ENCODE measurements at places on chromosomes 7 and 10.
A peak's percentile ranks its signal among the peaks of the same experiment; 100 is the strongest.

GRCh38 chr10:43760514-43760913 lies 111.8 kb upstream of the ZNF32 start:
- DNase-seq = no peak

GRCh38 chr10:98667081-98667480 lies 220.3 kb upstream of the HPS1 start:
- DNase-seq = no peak

- no peak for DNase-seq
These were observed 168.5 kb downstream of the LCOR start for GRCh38 chr10:97000487-97001182.

- no peak for DNase-seq
These were observed 120.3 kb downstream of the VIPR2 start for GRCh38 chr7:159024280-159024951.

DNA sequence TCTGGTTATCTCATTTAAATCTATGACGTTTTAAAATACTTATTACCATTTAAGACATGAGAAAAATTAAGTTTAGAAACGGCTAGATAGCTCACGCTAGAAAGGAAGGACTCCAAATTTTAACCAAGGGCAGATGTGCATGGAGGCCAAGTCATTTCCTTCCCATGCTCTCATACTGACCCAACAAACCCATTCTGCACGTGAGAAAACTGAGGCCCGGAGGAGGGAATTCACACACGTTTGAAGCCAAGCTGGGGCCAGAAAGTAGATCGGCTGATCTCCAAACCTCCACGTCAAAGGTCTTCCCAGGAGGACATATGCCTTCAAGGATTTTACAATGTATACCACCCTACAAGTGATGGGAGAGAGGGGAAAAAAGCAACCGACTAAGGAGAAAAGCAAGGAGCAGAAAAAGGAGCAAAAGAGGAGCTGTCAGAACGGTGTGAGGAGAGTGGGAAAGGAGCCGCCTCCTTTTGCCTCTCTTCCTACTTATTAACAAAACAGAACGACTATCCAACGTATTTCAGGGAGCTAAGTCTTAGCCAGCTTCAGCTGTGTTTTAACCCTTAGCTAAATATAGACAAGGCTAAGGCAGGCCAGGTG lies 645 bp upstream of the SIRT1 start:
- DNase-seq = no peak

DNA sequence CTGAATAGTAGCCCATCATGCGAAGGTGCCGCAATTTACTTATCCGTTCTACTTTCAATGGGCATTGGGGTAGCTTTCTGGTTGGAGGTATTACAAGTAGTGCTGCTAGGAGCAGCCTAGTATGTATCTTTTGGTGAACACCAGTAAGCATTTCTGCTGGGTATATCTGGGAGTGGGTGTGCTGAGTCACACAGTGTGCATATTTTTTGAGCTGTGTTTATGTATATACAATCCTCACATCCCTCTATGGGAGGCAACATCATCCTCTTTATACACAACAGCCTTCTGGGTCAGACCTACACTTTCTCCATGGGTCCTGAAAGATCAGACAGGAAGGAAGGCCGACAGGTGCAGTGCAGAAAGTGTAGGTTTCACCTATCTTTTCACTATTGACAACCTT lies 36.3 kb downstream of the PYROXD2 start:
- DNase-seq = no peak

GRCh38 chr7:100571829-100572116 lies 1.9 kb downstream of the SAP25 start:
- DNase-seq = no peak

DNA sequence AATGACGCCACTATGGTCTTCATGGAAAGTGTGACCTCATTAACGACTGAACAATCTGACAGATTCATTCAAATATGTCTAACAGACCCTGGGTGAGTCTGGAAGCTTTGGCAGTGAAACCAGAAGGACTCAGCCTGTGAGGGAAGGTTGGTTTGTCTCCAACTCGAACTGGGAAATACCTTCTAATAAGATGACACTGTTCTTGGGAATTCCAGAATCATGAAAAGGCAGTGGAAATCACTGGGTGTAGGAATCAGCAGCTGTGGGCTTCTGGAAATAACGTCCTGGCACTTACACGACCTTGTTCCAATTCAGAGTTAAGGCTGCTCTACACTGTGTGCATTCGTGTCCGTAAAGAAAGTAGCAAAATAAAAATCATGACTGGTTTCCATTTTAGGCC lies 75.1 kb downstream of the DGKI start:
- DNase-seq = peak; percentile 87

DNA sequence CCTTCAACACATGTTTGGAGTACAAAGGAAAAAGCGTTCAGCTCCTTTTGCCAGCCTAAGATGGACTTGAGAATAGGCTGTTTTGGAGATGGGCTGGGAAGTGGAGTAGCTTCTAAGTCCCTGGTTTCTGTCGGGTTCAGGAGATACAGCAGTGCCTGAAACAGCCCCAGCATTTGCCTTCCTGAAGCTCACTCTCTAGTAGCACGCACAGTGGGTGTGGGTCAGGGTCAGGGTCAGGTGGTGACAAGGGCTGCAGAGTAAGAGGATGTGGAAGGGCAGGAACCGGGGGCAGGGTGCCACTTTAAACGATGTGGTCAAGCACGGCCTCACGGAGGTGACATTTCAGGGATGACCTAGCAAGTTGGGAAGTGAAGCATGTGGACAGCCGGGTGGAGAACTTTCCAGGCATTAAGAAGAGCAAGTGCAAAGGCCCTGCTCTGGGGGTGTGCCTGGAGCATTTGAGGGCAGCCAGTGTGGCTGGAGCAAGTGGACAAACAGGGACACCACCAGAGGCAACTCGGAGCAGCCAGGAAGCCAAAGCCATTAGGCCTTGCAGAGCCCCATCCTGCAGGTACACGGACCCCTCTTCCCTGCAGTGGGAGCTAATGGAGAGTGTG lies 382.2 kb upstream of the ZMIZ1 start:
- no peak for DNase-seq

- DNase-seq = no peak
These were observed 655 bp downstream of the SP8 start for GRCh38 chr7:20786049-20786412.

GRCh38 chr7:50317697-50318669 lies 13.5 kb downstream of the IKZF1 start:
- DNase-seq = no peak

GRCh38 chr7:41481353-41481752 lies 221.5 kb downstream of the INHBA start:
- DNase-seq = no peak

- DNase-seq = no peak
These were observed 57.0 kb downstream of the CELF2 start for GRCh38 chr10:11074536-11075267.

DNA sequence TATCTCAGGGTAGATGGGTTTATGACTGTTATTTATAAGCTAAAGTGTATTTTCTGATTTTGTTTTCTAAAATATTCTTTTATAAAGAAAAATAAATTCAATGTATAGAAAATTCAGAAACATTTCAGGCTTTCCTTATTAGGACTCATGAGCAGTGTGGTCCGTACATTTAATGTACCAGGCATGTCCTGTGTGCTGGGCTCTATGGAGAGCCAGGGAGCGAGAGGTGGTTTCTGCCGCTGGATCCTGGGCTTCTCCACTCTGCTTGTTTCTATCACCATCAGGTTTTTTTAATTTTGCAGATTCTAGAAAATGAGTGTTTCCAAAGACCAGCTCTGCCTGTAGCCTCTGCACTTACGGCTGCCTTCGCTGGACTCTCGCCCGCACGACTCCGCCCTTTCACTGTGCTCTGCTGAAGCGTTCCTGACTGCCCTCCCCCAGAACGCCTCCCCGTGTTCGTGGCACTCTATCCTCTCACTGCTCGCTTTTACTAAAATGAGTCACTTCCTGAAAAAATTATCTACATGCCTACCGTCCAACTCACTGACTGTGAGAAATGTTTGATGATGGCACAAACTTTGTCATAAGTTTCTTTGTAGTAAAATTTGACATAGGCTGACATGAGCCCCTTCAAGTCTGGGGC lies 188.5 kb downstream of the ZMYND11 start:
- peak; percentile 91 for DNase-seq

- no peak for DNase-seq
These were observed 118.1 kb upstream of the RHEB start for GRCh38 chr7:151637781-151638261.

DNA sequence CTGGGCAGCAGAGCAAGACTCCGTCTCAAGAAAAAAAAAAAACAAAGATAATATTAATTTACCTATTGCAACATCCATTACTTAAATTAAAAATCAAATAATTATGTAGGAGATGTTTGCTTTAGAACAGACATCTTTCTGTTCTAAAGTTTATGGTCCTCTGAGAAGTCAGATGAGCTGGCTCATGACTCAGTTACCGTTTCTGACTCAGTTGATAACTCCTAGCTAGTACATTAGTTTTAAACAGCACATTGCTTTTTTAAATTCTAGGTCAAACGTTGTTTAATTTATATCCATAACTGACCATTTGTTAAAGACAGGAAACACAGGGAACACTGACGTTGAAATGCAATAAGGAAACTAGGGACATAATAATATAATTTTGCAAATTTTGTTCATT lies 162.7 kb downstream of the ETV1 start:
- DNase-seq = no peak

GRCh38 chr7:134542195-134542771 lies 6.6 kb upstream of the AKR1B15 start:
- no peak for DNase-seq

- peak; percentile 80 for DNase-seq
These were observed 12.4 kb downstream of the PRSS2 start for GRCh38 chr7:142782922-142783900.

DNA sequence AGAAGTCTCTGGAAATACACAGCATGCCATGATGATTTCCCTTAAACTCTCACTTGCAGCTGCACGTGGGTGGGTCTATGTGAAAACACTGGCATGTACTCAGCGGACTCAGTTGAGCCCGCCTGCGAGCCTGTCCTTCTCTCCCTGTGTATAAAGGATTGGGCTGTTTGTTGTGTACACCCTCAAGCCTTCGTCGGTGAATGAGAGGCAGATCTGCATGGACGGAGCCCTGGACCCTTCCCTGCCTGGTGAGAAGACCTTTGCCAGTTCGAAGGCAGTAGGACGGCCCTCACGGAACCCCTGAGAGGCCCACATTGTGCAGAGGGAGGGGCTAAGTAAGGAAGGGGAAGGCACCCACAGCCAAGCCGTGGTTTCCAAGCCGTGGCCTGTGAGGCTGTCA lies 121.2 kb downstream of the WDFY4 start:
- no peak for DNase-seq

- DNase-seq = no peak
These were observed 50.4 kb downstream of the CPEB3 start for GRCh38 chr10:92240289-92241157.

DNA sequence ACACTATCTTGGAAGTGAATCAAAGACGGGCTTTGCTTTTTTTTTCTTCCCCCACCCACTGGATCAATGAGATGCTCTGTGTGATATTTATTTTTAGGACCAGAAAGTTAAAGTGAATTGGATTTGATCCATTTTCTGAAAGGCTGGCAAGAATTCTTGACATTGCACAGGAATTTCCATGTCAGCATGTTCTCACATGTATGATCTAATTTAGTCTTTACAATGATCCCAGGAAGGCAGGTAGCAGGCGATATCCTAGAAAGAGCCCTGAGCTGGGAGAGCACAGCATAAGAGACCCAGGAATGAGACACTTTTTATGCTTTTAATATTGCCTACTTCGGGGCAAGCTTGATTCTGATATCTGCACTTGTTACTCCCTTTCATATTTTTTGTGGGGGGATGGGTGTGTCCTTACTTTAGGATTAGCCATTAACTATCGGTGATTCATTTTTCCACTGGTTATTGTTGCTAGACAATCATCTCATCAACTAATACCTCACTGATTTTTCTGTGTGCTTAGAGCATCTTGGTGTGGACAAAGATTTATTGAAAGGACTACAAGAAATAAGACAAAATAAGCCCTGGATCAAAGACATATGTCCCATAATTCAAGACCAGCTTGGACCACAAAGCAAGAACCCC lies 58.1 kb downstream of the NRP1 start:
- DNase-seq = peak; percentile 48

DNA sequence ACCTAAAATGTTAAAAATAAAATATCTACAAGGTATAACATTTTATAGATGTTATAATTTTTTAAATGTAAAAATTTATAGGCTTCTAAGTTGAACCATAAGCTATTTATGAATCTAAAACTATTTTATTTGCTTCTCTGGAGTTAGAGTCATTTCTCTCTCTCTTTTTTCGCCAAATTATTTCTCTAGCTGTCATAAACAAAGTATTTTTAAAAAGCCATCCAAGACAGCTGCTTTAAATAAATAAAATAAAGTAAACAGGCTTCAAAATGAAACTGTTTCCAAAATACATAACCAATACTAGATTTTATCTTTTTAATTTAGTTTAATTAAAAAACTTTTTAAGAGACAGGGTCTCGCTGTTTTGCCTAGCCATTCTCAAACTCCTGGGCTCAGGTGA lies 12.4 kb upstream of the IL15RA start:
- DNase-seq = no peak

GRCh38 chr10:63210611-63211196 lies 77.6 kb downstream of the NRBF2 start:
- DNase-seq = no peak

- DNase-seq = no peak
These were observed 367.3 kb upstream of the PCDH15 start for GRCh38 chr10:55168343-55168742.

- no peak for DNase-seq
These were observed 66.1 kb downstream of the FZD1 start for GRCh38 chr7:91330191-91330808.

GRCh38 chr7:130273081-130273932 lies 6.6 kb downstream of the CPA2 start:
- no peak for DNase-seq

DNA sequence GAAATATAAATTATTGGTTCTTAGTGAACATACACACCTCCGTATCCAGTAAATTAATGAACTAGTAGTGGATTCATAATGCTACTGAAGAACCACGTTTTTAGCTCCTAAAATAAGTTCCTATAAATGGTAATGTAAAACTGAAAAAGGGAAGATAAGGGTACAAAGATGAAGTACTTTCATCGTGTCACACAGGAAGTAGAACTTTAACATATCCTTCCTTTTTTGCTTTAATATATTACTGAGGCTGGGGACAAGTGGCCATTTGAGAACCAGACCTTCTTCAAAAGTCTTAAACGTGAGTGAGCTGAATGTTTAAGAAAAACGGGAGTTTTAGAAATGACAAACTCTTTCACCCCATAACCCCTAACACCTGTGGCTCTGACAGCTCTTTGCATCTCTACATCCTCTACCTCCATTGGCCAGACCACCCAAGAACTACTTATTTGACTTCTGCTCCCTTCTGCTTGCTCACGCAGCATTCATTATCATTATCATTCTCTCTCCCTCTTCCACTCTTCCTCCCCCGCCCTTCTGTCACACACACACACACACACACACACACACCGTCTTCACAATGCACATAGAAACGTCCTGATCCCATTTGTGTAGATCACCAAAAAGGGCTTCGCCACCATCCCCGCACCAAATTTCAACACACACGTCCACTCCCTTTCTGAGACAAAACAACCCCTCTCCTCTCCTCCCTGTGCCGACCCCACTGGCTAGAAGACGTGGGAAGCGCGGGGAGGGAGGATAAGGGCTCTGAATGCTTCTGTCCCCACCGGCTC lies 677 bp downstream of the SKAP2 start:
- DNase-seq = peak; percentile 37

All from RCC 7860 (cell line).